ENCODE measurements at places on chromosomes 11 and 22.

- DNase-seq, result no peak
These were observed 27.0 kb downstream of the GDPD5 start for GRCh38 chr11:75498556-75499255.

DNA sequence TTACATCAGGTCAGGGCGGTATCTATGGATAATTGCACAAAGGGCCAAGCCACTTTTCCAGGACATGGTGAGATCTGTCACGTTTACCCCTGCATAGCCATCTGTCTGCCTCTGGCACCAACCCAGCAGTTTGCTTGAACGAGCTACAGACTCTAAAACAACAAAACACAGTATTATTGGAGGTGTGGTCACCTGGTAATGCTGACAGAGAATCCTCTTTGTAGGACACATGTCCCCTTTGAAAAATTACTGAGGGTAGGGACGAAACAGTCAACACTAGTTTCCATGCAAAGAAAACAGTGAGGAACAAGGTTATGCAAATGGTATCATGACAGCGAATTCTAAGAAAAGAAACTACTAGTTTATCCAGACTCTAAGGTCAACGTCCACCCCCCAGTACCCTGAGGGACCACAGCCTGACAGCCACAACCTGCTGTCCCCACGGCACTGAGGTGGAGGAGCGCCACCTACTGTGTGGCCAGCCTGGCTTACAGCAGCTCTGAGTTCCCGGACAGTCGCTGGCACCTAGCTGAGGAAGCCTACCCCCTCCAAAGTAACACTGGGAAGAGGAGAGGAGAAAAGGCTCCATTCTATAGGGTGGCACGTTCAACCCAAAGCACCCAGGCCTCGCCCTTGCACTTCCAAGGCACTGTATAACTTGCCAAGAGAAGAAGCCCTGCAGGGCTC lies 117.4 kb upstream of the BID start:
- peak; percentile 12 for DNase-seq

DNA sequence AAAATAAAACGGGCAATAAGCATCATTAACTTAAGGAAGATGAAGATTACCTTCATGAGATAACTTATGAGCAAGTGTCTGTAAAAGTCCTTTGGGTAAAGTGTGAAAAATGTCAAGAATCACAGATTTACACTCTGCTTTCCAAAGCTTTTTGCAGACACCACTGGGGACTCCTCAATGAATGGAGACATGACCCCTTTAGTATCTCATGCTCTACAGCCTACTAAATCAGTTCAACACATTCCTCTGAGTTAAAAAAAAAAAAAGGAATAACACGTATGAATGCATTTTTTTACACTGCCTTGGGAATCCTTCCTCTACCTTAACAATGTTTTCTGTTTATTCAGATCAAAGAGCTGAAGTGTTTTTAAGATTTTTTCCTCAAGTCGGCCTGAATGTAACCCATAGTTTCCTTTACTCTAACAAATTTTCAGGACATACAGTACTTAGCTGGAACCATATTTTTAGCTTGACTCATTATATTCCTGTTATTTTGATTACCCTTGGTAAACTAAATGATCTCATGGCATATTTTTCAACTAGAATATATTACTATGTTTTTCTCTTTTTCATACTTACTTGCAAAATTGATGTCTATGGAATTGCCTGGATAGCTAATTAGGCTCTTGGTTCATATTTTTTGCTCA lies 25.9 kb upstream of the RAB30 start:
- no peak for DNase-seq

- DNase-seq, result peak; percentile 57
These were observed 5.0 kb downstream of the RHOG start for GRCh38 chr11:3835751-3836150.

DNA sequence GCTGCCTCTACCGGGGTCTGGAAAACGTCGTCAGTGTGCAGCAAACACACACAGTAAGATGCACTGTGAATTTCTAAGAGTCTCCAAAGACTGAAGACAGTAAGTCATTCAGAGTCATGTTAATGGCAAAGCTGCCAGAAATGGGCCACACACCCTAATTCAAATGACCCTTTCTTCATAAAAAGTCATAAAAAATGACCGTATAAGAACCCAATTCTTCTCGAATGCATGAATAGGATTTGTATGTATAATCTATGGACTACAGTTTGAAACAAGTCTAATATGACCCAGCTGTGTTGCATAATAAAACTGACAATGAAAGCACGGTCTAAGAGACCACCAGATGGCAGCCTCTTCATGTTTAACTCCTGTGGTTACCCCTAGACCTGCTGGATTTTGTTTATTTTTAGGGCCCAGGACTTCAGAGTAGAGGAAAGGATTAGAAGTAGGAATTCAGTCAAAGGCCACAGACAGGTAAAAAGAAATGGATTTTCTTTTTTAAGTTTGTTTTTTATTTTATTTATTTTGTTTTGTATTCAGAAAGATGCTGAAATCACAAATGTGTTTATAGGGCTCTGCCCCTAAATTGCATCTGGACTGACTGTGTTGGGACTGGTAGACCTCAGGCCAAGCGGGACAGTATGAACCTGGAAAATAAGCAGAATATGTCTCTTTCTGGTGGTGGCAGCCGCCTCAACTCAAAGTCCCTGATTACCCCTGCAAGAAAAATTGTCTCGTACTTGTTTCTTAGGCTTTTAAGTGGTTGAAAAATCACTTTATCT lies 32.1 kb upstream of the SLC5A12 start:
- DNase-seq, result peak; percentile 59

GRCh38 chr11:29914203-29914930 lies 102.5 kb downstream of the KCNA4 start:
- DNase-seq, result peak; percentile 21

DNA sequence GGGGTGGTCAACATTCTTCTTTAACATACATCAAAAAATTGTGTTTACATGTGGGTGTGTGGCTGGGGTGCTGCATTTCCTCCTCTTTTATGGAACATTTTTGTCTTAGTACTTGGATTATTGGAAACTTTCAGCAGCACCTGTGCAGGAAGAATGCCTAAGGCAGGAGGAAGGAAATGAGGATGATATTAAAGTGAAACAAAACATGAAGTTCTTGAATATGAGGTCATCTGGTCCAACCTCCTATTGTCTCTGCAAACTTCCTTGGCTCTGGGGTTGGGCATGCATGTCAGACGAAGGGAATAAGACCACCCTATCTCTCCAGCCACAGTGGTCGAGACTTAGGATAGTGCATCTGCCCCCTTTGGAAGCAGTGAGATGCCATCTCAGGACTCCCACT lies 20.6 kb upstream of the OR9Q1 start:
- no peak for DNase-seq

- no peak for DNase-seq
These were observed 2.6 kb downstream of the NPTXR start for GRCh38 chr22:38841211-38841610.

GRCh38 chr11:117316197-117316961 lies at the start of gene BACE1:
Gene BACE1 (minus strand): TSS chr11:117316256. CDS start chr11:117315795, 461 bp downstream.
- DNase-seq, result peak; percentile 80

- peak; percentile 35 for DNase-seq
These were observed 10.8 kb downstream of the SLC35C1 start for GRCh38 chr11:45815747-45816146.

DNA sequence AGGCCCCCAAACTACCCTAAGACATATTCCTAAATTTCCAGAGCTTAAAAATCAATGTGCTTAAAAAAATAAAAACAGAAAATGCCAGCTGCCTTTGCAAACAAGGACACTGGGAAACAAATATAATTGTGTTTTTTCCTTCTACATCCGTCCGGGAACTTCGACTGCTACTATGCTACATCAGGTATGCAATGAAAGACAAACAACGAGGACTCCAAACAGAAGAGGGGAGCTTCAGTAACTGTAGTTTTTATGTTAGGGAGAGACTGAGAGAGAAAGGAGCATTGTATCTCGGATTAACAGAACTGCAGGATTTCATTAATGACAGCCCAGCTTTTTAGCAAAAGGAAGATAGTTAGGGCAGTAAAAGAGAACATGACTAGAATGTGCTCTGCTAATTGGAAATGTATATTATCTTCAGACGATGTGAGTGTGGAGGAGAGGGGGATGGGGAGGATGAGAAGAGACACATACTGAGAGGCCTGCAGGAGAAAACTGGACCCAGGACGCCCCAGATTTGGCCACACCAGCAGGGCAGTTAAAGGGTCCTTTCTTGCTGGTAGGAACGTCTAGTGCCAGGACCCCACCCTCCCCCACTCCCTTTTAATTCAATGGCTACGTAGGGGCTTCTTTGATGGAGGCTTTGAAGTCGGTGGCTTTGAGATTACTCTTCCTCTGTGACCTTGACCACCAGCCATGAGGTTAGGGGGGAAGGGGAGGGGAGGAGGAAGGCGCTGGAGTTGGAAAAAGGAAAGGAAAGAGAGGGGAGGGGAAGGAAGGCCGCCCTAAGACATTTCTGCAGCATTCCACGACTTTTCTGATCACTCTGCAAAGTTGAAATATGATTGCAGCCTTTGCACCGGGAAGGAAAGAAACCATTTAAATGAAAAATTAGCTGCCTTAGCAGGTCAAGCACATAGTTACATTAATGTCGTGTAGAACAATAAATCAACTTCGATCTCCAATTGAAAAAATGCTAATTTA lies 187.1 kb downstream of the BLID start:
- DNase-seq, result no peak

DNA sequence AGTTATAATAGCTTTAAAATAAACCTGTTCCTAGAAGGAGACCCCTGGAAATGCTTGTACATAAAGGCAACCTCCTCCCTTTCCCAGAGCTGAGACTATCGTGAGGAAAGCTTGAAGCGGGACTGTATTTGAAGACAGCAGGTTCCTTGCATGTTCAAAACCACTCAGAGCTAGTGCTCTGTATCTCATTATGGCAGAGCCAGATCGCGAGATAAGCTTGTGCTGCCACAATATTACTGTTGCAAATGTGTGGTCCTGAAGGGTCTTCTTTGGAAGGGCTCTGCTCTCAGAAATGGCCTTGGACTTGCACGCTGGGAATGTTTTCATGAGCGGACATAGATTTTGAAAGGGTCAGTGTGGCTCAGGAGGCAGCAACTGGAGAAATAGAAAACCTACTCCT lies 168.2 kb downstream of the KIRREL3 start:
- no peak for DNase-seq

- no peak for DNase-seq
These were observed 12.8 kb downstream of the TSKU start for GRCh38 chr11:76795936-76796441.

- DNase-seq, result no peak
These were observed 31.7 kb downstream of the INSC start for GRCh38 chr11:15146271-15147003.

GRCh38 chr11:71565263-71565662 lies at the start of gene KRTAP5-10:
Gene KRTAP5-10 (plus strand): TSS chr11:71565563. CDS start chr11:71565588, 25 bp downstream.
- DNase-seq, result no peak

DNA sequence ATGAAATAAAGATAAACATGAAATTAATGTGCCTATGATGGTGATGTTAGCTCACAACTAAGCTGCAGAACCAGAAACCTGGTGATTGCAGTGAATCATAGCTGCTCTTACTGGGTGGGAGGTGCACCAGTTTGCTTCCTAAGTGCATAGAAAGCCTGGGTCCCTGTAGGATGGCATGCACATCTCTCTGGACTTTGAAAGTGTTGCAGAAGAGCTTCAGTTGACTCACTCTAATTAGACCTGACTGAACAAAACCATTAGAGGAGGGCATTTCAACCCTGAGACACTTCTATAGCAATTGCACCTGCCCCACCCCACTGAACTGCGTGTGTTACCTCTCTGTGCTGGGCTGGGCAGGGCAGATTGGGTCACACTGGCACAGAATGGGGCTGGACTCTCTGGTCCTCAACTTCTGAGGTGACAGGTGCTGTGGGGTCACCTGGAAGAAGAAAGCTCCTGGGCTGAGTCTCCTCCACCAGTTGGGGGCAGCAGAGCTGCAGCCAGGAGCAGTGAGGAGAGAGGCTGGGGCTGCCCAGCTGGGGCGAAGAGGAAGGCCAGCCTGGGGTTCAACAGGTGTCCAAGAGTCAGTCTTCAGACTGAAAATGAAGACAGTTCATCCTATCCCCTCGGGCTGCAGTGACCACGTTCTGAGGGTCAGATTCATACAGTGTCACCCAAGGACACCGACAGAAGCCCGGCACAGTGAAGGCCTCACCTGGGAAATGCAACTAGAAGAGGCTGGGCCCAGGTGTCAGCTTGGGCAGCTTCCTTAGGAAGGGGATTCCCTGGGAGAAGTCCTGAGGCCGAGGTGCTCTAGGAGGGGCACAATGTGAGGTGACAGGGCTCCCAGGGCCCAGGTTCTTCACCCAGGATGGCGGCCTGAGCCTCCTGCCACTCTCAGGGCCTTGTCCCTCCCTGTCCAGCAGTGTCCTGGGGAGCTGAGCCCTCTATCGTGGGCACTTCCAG lies 58.1 kb downstream of the GGTLC2 start:
- DNase-seq, result peak; percentile 12
